ENCODE measurements at places on chromosomes 5 and 9.

- DNase-seq, result no peak
Observed at GRCh38 chr9:1979741-1980367, 35.3 kb upstream of the SMARCA2 start.

- no peak for DNase-seq
Observed at GRCh38 chr9:99055384-99055783, 49.5 kb upstream of the TGFBR1 start.

- DNase-seq, result no peak
Observed at GRCh38 chr5:159227452-159227851, 18.1 kb upstream of the RNF145 start.

DNA sequence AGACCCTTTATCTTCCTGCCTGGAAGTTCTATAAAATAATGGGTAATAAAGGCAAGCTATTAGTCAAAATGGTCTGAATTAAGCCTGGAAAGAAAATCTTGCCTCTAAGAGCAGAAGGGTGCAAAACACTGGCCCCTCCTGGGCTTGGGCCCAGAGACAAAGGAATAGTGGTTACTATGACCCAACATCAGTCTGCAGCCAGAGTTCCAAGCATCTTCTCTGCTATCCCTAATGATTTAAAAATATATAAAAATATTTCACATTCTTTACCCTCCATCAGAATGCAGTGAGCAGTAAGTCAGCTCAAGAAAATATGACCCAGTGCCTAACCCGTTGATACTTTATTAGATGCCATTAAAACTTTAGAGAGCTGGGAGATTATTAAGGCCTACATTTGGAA is 14.7 kb downstream of the TNFAIP8 start:
- no peak for DNase-seq

DNA sequence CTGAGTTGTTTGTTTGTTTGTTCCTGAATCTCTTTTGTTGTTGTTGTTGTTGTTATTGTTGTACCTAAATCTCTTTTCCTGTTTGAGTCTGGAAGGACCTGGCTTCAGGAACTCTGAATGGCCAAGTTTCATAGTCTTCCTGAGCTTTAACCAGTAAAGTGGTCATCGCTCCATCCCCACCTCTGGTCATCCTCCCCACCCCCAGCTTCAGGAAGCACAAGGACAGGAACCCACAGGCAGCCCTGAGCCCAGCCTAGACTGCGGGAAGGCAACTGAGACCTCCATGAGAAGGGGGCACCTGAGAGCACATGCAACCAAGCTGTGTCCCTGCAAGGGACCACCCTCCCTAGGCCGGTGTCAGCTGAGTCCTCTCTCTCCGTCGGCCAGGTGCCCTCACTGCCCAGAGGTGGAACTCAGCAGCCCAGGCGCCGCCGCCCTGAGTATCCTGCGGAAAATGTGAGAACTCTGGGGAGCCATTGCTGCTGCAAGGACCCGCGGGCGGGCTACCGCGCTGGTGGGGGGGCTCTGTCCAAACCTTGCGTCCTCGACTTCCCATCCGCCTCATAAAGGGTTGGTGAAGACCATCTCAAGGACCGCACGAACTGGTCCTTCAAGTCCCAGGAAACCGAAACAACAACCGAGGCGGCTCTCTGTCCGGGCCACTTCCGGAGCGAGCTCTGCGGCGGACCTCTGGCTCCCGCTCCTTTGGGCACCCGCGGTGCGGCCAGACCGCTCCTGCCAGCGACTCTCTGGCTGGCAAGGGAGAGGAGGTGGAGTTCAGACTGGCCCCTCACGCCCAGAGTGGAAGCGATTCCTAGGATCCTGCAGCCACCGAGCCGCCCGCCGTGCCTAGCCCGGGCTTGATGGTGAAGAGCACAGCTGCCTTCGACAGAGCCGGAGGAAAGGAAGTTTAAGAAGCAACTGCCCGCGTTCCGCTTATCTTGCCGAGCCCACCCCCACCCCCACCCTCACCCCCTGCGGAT is 4.2 kb downstream of the BARX1 start:
- DNase-seq, result no peak

DNA sequence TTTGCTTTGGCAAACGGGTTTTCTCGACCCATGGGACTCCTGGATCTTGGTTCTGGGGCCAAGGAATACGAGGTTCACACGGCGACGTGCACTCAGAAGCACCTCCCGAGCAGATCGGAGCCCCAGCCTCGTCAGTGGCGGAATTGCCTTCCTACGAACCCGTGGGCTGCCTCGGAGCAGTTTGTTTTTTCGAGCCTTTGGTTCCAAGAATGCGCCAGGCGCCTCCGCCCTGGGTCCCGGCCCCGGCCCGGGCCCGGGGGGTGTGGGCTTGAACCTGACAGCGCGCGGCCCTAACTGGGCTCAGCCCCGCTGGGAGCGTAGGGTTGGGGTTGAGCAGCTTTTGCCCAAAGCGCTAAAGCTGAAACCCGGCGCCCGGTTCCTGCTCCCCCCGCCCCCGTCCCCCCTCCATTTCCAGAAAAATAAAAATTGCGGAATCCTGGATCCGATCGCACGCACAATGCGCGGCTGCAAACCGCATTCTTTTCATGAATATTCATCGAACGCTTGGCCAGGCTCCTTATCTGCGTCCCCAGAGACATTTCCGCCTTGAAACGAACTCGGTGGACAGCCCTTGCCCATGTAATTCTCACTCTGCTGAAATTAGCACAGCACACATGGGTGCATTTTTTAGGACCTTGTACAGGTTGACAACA is 1.0 kb downstream of the BASP1 start:
- no peak for DNase-seq

DNA sequence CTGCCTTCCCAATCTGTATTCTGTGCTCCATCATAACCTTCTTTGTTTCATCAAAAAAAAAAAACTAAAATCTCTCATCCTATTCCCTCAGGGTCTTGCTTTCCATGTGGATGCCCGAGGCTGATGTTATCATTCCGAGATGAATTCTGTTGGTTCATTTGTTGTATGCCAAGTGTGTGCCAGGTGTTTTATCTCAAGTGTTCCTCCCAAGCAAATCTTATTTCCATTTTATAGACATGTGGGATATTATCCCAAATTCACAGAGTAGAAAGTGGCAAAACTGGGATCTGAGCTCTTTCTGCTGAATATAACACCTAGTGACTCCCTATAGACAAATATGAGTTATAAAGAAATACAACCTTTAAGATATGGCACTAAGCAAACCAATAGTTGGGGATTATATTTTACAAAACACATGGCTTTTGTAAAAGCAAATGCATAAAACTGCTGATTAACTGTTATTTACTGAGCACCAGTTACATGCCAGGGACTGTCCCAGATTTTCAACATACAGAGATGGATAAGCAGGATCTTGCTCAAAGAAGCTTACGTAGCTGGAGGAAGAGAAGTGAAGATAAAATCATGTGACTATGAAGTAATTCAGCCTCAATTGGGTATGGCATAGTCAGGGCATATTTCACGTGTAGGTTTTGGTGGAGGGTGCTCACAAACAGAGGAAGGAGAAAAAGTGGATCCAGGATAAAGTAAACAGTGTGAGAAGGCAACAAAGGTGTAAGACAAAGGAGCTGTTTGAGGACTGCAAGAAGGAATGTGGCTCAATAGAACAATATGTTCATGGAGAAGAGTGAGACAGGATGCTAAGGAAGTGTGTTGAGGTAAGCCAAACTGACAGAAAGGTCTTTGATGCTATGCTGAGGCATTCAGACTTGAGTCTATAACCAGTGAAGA is 143.3 kb upstream of the ADAMTSL1 start:
- no peak for DNase-seq

- DNase-seq, result no peak
Observed at GRCh38 chr5:80140496-80140895, 105.3 kb downstream of the THBS4 start.

- DNase-seq, result no peak
Observed at GRCh38 chr5:173707392-173707791, 90.9 kb upstream of the BOD1 start.

DNA sequence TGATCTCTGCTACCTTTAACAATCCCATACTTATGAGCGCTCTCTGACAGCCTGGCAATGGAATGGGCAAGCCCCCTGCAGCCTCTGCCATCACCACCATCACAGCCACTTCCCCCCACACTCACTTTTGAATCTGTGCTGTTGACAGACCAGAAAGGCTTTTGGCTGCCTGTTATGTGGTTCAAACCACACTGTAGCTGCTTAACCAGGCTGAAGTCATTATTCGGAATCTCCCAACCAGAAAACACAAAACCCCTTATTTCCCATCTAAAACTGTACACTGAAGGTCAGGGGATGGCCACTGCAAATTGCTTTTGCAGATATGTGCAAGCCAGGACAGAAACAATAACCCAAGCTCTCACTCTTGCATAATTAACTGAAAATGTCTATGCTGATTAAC is 35.8 kb downstream of the PTCH1 start:
- DNase-seq, result no peak

DNA sequence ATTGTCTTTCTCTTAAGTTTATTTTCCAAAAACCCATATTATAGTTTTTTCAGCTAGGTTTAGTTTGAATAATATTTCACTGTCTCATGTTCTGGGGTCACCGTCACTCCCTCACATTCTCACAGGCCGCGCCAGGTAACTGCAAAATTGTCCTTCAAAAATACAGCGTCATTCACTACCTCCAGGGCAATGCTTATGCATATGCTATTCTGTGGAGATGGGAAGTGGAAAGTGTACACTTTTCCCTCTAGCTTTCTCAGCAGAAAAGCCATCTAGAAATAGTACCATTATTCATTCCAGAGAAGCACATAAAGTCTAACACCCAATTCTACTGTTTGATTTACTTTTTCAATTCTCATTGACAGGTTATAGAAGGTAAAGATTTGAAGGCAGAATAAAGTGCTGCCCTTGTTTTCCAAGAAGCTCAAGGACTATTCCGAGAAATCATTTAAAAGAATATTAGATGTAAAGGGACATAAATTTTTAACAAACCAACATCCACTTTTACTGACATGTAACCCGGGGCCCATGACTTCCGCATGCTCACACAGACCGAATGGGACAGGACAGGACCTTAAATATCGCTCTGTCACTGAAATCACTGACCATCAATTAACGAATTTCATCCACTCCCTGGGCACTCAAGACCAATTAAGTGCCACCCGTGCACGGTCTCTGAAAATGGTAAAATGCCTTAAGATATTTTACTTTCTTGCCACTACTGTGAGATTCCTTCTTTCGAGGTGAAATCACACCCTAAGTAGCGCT is 720 bp downstream of the NUDT12 start:
- DNase-seq, result no peak

DNA sequence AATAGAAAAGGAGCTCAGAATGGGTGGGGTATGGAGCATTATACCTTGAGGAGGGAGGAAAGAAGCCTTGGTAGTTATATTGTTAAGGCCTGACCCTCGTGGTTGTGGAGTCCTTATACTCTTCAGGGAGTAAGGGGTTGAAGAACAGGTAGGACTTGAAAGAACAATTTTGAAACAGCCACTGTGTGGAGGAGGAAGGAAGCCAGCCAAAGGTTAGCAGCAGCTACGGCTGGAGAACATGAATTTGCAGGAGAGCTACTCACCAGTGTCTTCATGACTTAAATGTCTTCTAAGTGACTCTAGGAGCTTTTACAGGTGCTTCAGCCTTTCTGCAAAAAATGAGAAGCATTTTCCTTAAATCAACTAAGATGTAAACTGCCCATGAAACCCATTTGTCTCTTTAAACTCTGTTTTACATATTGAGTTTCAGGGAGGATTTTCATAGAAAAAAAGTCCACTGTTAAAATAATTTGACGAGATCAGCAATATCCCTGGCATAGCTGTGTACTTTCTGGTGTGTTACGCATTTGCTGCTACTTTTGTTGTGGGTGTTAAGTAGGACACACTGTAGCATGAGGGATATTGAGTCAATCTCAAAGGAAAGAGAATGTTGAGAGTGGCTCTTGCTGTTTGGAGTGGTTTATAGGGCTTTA is 110.6 kb upstream of the ELL2 start:
- no peak for DNase-seq

GRCh38 chr5:33608344-33609041 is 167.7 kb downstream of the TARS1 start:
- no peak for DNase-seq

GRCh38 chr9:4588721-4589120 is 73.4 kb upstream of the PLPP6 start:
- no peak for DNase-seq

DNA sequence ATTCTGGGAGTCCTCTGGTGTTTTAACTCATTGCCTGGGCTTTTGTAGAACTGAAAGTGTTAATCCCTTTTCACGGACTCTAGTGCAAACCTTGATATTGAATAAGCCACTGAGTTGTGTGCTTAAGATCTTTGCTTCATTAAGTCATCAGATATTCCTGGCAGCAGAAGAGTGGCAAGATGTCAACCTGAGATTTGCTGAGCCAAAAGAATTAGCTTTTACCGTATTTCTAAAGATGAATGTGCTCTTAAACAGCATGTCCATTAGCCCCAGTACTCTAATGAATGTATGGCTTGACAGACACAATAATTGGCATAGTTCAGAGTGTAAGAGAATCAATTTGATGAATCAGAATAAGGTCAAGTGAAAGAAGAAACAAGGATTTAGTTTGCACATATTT is 87.2 kb upstream of the CDH6 start:
- DNase-seq, result no peak

- DNase-seq, result no peak
Observed at GRCh38 chr9:101274971-101275768, 109.6 kb downstream of the BAAT start.

DNA sequence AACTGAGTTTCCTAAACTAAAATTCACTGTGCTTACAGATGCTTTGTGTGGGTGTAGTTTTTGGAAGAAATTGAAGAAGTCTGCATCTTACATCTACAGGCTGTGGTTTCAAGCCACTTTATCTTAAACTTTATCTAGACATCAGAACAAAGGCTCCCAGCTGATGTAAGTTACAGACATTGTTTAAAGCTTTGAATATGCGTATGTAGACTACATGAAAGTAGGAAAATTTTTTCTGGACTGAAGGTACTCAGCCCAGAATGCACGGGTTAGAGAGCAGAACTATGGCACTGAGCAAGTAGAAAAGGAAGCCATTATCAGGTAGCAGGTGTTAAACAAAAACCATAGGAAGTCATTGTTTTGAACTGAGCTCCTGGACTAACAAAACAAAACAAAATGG is 185.4 kb downstream of the TTC39B start:
- no peak for DNase-seq

DNA sequence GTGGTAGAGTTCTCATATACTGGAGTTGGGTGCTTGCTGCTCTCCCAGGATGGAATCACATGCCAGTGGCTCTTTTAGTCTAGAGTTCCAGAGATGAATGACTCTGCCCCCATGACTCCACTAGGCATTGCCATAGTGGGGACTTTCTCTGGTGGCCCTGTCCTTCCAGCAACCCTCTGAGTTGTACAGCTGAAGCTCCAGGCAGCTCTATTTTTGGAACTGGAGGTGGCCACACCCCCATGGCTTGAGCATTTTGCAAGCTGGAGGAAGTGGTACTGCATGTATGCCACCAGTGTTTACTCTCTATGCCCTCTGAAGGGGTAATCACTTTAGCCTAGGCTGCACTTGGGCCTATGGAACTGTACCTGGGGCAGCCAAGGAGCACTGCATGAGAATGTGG is 112.6 kb downstream of the RANBP17 start:
- no peak for DNase-seq
